Stimulated activated CD4-positive, alpha-beta T cell treated with anti-CD3 and anti-CD28 coated beads, Interleukin-1b, Interleukin-23, amount 100 ng/mL, for 1 hour (primary cell): ENCODE measurements at places on chromosomes 1 and 21.
A peak's percentile ranks its signal among the peaks of the same experiment; 100 is the strongest.

DNA sequence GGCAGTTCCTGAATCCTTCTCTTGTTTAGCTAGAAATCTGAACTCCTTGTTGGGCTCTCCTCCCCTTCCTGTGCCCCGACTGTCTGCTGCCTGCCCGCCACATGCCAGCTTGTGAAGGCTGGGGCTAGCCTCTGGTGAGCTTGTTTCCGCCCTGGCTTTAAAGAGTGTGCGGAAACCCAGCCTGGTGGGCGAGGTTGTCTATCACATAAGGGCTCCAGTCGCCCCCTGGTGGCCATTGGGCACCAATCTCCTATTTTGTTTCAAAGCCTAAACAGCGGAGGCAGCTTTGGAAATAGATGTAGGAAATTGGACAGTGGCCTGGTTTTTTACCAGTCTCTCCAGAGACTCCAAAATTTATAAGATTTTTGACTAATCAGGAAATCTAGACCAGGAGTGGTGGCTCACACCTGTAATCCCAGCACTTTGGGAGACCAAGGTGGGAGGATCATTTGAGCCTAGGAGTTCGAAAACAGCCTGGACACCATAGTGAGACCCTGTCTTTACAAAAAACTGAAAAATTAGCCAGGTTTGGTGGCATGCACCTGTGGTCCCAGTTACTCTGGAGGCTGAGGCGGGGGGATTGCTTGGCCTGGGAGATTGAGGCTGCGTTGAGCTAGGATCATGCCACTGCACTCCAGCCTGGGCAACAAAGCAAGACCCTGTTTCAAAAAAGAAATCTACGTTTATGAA lies 9.8 kb downstream of the ATP8B2 start:
- DNase-seq = peak; percentile 85

DNA sequence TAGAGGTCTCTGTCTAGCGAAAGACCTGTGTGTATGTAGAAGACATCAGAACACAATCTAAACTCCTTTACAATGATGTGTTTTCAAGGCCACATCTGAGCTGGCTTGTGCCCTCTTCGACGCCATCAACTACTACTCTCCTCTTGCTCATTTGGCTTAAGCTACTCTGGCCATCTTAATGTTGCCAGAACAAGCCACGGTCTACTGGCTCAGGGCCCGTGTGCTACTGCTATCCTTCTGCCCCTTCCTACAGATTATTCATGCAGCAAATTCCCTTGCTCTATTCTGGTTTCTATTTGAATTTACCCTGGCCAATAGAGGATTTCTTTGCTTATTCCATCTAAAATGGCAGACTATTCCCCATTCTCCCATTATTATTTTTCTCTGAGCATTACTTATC lies 121.7 kb downstream of the ZZZ3 start:
- no peak for DNase-seq

GRCh38 chr1:216499581-216500272 lies 76.5 kb upstream of the USH2A start:
- DNase-seq = no peak

GRCh38 chr1:24003331-24003972 lies 23.3 kb upstream of the SRSF10 start:
- DNase-seq = no peak

DNA sequence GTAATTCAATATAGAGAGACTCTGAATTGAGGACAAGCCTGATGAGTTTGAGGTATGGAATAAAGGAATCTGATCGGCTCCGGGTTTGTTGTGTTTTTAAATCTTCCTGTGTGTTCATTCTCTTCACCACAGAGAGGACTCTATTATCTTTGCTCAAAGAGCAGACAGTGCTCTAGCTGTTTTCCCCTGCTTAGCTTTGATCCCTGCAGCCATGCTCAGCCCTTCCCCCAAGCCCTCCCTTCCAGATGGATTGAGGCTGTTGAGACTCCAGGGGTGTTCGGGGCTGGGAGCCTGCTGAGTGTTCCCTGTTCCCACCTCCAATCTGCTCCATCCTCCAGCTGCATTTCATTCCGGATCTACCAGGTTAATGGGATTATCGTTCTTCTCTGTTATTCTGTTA lies 74.2 kb upstream of the CXADR start:
- no peak for DNase-seq

- no peak for DNase-seq
Observed at GRCh38 chr1:53336146-53336545, 8.3 kb upstream of the LRP8 start.

DNA sequence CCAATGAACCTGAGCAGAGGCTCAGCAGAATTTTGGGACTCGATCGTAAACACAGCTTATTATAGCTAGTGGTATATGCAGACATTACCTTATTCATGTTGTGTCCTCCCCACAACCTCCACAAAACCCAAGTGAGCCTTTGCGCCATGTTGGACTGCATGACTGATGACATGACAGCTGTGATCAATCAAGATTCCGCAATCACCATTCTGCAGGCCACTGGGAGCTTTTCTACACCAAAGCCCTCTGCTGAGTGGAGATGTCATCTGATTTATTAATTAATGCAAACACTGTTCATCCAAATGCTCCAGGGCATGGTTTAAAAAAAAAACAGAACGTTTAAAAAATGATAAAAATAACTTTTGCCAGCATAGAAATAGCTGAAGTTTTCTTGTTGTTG lies 7.9 kb upstream of the SRP9 start:
- no peak for DNase-seq

DNA sequence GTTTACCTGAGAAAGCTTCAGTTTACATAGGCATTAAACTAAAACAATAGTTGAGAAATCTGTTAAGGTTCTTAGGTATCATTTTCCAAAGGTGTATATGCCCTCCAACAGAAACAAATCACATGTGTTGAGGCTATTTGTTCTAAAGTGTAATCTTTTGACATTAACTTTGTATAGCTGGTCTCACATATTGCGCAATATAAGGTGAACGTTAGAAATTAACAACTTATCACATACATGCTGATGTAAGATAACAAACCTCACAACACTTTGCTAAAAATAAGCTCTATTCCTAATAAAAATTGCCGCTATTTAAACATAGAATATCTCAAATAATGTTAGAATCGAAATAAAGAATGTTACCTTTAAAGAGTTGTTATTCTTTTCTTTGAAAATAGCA lies 340.6 kb downstream of the SRGAP2C start:
- DNase-seq = no peak

- DNase-seq = no peak
Observed at GRCh38 chr1:1088801-1089680, 14.9 kb upstream of the RNF223 start.

- DNase-seq = no peak
Observed at GRCh38 chr1:29196863-29197589, 15.3 kb upstream of the SRSF4 start.

- no peak for DNase-seq
Observed at GRCh38 chr21:39096754-39097153, 86.5 kb downstream of the PSMG1 start.

GRCh38 chr1:65467536-65467935 lies 47.1 kb downstream of the LEPR start:
- DNase-seq = no peak

DNA sequence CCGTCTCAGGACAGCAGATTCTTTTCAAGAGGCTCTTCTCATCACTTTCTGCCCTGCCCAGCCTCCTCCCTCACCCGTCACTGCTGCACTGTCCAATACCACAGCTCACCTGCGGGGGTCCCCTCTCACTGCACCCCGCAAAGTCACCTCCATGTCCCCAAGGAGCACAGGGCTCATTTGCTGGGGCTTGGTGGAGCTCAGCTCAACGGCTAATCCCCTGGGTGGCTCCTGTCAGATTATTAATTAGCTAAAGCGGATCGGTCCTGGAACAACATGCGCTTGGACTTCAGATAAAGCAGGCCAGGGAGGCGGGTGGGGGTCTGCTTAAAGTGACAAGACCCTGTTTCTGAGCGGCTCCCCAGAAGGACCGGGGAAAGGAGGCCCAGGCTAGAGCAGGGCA lies 43.1 kb downstream of the CASZ1 start:
- no peak for DNase-seq

DNA sequence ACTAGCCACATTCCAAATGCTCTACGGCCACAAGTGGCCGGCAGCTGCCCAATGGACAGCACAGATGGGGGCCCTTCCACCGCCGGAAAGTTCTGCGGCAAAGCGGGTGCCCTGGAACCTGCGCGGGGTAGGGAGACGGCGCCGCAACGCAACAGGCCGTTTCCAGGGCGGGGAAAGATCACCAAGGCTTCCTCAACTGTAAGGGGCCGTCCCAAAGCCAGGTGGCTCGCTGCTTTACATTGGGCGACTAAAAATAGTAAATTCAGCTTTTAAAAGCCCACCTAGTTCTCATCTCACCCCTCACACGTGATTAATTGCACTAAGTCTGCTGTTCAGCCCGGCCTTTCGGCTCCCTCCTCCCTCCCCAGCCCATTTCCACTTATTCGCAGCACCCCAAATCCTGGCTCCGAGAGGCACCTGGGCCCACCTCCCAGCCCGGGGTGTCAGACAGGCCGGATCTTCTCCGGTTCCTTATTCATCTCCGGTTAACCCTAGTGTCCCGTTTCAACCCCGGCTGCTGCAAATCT lies 643 bp downstream of the CFAP298 start:
- DNase-seq = no peak
